Central memory CD8-positive, alpha-beta T cell (primary cell): ENCODE measurements at places on chromosomes 4 and X.

GRCh38 chr4:140092094-140092851 is 61.7 kb downstream of the MAML3 start:
- DNase-seq, result no peak

- DNase-seq, result no peak
Measured at GRCh38 chrX:49202022-49202421, 2.0 kb upstream of the SYP start.

- no peak for DNase-seq
Measured at GRCh38 chr4:169103966-169104412, 93.9 kb upstream of the CBR4 start.

DNA sequence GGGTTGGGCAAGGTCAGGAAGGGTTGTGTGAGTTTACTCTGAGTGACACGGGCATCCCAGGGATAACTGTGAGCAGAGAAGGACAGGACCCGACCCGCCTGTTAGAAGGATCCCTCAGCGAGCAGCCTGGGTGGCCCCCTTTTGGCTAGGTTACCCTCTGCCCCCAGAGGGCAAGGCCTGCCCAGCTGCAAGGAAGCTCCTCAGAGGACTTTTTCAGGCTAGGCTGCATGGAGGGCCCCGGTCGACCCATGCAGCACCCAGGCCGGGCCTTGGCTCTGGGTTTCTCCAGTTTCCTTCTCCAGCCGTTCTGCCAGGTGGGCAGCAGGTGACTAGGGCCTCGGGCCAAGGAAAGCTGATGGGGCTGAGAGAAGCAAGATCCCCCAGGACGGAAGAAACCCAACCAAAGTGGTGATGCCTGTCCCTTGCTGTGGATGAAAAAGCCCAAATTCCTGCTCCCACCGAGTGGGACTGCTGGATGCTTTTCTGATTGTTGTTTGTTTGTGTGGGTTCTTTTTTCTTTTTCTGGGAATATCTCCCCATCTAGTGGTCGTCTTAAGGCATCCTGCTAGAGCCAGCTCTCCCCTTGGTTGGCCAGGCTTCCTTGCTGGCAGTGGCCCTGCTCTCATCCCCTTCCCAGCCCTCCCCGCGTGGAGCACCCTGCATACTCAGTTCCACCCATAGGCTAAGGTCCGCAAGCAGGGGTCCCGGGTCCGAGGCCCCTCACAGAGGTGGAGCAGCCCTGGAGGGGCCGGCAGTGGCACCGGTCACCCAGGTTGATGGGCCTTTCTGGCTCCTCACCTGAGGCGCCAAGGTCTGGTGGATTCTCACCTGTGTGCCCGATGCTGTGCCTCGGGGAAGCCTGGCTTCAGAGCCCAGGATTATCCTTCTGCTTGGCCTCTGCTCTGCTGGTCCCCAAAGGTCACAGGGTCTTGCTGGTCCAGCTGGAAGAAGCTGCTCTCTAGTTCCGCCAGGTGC is 1.8 kb downstream of the ZFP92 start:
- DNase-seq, result no peak

DNA sequence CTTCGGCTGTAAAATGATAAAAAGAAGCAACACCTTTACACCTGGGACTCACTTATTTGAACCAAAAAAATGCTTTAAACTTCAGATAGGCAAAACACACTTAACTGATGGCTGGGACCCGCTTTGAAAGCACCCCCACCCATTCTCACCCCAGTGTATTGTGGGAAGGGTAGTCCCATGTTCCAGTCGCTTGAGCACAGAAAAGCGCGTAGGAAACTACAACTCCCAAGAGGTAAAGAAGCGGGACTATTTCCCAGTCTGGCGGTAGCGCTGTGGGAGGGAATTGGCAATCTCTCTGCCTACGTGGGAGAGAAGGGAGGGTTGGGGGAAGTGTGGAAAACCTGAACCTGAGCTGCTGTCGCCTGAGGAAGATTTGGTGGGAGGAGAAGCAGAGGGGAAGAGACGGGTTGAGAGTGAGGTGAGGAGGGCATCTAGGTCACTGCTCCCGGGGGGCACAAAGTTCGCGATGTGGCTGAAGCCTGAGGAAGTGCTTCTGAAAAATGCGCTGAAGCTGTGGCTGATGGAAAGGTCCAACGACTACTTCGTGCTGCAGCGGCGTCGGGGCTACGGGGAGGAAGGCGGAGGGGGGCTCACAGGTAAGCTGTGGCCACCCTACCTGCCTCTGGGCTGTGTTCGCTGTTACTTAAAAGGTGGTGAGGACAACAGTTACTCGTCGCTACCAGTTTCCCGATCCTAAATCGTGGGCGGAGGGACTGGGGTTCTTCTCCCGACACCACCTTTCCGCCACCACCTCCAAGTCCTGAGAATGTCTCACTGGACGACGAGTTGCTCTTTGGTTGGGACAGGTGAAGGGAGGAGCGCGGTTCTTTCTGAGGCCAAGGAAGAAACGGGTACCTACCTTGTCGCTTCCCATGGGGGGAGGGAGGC is at the start of gene TBC1D8B:
Gene TBC1D8B, plus strand, starts transcription at position 286 of the 888 bp plus-strand sequence. Its CDS starts 181 bp downstream, at position 467.
- DNase-seq, result no peak

DNA sequence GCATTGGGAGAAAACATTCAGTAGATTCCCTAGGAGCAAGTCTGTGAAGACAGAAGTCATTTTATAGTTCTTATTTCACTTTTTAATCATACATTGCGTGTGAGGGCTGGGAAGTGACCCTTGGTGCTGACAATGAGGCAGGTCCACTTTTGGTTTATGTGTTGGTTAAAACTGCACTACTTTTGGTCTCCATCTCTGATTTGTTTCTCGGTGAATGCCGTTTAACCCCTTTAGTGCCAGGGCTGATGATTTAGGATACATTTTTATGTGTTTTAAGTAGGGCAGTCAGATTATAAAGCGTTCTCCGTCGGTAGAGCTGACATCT is 110.4 kb downstream of the AFF1 start:
- no peak for DNase-seq

GRCh38 chr4:113951263-113951662 is 28.2 kb downstream of the ARSJ start:
- DNase-seq, result no peak

- no peak for DNase-seq
Measured at GRCh38 chr4:30525662-30526315, 194.4 kb upstream of the PCDH7 start.

DNA sequence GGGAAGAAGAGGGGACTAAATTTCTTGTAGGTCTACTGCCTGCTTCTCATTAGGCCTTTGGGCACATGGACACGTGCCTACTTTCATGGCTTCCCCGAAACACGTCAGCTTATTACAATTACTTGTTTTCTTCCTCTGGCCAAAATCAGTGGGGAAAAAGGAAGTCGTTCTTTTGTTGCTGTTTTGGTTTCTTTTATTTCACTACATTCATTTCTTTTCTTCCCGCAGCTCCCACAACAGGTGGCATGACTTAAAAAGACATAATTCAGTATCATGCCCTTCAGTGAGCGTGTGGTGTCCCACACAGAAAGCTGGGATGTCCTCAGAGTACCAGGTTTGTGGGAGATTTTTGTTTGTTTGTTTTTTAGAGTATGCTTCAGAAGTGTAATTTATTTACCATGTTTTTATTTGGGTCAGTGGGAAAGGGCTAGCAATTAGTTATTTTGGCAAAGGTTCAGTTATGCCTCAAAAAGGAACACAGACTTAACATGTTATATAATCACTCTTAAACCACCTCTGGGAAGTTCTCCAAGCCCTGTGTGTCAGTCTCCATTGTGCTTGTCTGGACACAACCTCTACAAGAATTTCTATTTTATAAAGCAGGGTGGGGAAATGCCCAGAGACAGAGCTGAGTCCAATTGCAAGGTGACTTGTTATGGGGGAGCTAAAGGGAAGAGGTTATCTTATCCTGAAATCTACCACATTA is 44.2 kb upstream of the SPRY1 start:
- no peak for DNase-seq

DNA sequence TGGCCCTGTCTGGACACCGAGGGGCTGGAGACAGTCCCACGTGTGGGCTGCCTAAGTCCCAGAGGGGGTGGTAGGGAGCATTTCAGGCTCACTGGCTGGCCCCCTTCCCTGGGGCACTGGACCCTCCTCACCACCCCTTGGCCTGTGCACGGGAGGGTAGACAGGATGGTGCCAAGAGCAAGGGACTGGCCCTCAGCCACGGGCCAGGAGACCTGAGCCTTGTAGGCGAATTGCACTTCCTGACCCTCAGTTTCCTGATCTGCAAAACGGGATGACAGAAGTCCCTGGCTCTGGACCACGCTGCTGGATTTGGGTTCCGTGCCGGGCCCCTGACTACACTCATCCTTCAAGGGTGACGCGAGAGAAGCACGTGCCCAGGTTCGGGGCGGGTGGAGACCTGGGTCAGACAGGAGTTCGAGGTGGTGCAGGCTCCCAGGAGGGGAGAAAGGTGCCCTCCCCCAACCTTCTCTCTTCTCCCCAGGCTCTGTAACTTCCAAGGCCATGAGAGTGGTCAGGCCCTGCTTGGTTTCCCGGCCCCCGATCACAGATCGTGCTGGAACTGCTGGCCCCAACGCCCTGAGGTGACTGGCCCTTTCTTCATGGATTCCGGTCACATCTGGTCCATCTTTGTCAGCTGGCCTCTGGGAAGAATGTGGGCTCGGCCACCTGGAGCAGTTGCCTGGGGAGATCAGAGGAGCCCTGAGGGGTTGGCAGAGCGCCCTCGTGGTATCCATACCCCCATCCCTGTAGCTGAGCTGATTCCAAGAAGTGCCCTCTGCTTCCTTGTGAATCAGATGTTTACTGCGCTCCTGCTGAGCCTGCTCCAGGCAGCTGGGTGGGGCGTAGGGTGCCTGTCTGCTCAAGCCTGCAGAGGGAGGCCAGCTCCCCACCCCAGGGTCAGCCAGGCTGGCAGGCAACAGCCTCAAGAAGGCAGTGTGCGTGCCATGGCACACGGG is 3.3 kb downstream of the SH3BP2 start:
- DNase-seq, result no peak

- no peak for DNase-seq
Measured at GRCh38 chr4:64014647-64015046, 394.6 kb downstream of the TECRL start.

DNA sequence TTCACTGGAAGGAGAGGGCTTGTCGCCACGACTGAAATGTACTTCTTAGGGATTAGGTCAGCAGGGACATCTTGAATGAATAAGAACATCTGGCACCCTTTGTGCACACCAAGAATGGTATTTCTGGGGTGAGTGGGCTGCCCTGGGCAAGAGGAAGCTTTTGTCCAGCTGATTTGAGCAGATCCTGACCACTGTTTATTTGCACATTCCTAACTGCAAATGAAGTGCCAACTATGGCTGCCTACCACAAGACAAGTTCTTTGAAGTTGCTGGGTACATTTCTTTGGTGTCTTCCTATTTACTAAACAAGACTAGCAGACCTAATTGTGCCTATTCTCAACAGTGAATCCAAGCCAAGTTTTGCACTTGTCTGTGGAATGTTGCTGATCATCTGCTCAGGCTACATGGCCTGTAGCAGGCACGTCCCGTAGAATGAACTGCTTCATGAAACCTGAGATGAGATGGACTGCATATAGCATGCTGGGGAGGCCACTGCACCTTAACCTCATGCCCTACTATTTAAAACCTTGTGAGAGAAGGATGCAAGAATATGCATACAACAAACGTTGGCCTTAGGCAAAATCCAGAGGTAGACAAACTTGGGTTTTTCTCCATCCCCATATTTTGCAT is 45.0 kb downstream of the PIR start:
- DNase-seq, result no peak

- DNase-seq, result no peak
Measured at GRCh38 chr4:73539386-73539785, 57.8 kb downstream of the AFM start.

GRCh38 chrX:2478546-2479419 is 22.0 kb downstream of the DHRSX start:
- no peak for DNase-seq

GRCh38 chrX:2781698-2782097 is 29.9 kb downstream of the XG start:
- no peak for DNase-seq

- DNase-seq, result no peak
Measured at GRCh38 chr4:8303485-8304281, 34.1 kb downstream of the HTRA3 start.

GRCh38 chr4:163949976-163950601 is 455.6 kb downstream of the TMA16 start:
- no peak for DNase-seq

DNA sequence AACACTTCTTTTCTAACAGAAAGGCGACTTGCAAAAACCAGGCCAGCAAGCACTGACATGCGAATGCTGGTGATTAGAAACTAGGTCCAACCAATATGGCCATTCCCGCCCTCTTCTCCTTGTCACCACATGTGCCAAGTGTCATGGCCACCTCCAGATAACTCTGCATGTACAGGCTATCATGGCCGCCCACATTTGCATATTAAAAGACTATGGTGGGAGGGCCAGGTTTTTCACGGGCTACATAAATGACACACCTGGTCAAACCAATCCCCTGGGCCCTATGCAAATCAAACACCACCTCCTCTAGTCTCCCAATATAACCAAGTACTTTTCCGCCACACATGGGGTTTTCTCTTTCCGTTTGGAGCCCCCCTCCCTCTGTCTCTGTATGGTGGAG is 40.1 kb downstream of the NUDT11 start:
- DNase-seq, result no peak

GRCh38 chr4:141768954-141769353 is 132.6 kb downstream of the IL15 start:
- DNase-seq, result no peak

GRCh38 chr4:23957465-23957864 is 67.6 kb upstream of the PPARGC1A start:
- DNase-seq, result no peak

GRCh38 chr4:100833906-100834305 is 316.1 kb upstream of the EMCN start:
- DNase-seq, result no peak

GRCh38 chr4:123866796-123867195 is 470.2 kb downstream of the SPRY1 start:
- DNase-seq, result no peak

GRCh38 chr4:5758741-5759140 is 47.7 kb downstream of the EVC start:
- no peak for DNase-seq

DNA sequence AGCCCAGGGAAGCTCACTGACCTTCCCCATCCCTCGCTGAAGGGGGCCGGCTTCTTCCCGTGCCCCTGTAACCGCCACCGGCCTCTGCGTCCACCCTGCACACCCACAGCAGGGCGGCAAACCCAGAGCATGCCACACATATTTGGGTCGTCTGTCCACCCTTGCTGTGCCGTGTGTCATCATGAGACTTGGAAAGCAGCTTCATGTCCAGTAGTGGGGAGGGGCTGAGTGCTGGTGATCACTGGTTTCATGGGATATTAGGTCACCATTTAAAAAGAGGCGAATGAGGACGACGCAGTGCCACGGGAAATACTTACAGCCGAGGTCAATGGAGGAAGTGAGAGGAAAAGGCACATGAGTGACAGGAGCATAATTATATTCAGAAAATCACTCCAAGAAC is 74.8 kb downstream of the HTRA3 start:
- no peak for DNase-seq

GRCh38 chr4:15695240-15695699 is 7.6 kb upstream of the BST1 start:
- no peak for DNase-seq

GRCh38 chr4:79257953-79258613 is 67.8 kb downstream of the NAA11 start:
- no peak for DNase-seq

GRCh38 chr4:15753786-15754185 is 24.3 kb upstream of the CD38 start:
- no peak for DNase-seq
